ENCODE measurements at places on chromosomes 4 and X.

- no peaks in the 10 kb centered on the region for H3K4me1 ChIP-seq
- no peaks in the 10 kb centered on the region for H3K36me3 ChIP-seq
These were observed 134.5 kb downstream of the ARHGAP6 start for GRCh38 chrX:11531226-11531625.

- no peak overlapping the region for H3K4me3 ChIP-seq
- H3K4me1 ChIP-seq, result no peaks in the 10 kb centered on the region
- no peak overlapping the region for H3K27ac ChIP-seq
- DNase-seq, result no peak
- no peaks in the 10 kb centered on the region for H3K36me3 ChIP-seq
- H3K27me3 ChIP-seq, result no peaks in the 10 kb centered on the region
These were observed 419.1 kb downstream of the TMA16 start for GRCh38 chr4:163913571-163913970.

DNA sequence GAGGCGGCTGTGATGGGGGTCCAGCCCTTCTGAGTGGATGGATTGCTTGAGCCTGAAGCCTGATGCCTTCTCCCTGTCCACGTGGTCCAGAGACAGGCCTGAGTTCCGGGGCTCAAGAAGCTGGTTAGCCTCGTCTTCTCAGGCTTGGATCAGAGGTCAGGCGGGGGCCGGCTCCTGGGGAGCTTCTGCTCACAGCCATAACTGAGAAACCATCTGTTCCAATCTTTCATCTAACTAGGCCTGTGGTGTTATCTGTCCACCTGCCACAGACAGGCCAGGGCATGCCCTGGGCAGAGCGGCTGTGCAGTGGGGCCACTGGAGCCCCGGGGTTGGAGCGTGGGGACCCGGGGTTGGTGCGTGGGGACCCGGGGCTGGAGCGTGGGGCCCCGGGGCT lies 63.1 kb downstream of the SORCS2 start:
- no peak for DNase-seq
- H3K27ac ChIP-seq, result no peak overlapping the region
- no peaks in the 10 kb centered on the region for H3K4me1 ChIP-seq
- no peaks in the 10 kb centered on the region for H3K27me3 ChIP-seq
- no peaks in the 10 kb centered on the region for H3K36me3 ChIP-seq
- no peak overlapping the region for H3K4me3 ChIP-seq

DNA sequence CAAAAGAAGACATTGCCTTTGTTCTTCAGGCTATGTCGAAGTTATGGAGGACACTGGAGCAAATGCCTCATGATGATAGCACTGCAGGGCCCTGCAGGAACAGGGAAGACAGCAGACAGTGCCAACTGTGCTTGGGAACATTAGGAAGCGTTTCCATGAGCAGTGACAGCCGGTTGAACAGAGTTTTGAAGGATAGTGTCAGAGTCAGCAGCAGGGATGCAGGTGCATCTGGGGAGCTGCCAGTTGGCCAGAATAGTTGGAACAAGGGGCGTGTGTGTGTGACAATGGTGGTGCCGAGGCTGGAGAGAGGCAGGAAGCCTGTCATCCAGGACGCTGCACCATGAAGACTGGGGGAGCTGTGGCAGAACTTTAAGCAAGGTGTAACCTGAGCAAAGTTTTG lies 88.6 kb downstream of the SHROOM3 start:
- no peaks in the 10 kb centered on the region for H3K4me1 ChIP-seq
- no peak overlapping the region for H3K27ac ChIP-seq
- DNase-seq, result no peak
- H3K27me3 ChIP-seq, result no peaks in the 10 kb centered on the region
- no peaks in the 10 kb centered on the region for H3K36me3 ChIP-seq

DNA sequence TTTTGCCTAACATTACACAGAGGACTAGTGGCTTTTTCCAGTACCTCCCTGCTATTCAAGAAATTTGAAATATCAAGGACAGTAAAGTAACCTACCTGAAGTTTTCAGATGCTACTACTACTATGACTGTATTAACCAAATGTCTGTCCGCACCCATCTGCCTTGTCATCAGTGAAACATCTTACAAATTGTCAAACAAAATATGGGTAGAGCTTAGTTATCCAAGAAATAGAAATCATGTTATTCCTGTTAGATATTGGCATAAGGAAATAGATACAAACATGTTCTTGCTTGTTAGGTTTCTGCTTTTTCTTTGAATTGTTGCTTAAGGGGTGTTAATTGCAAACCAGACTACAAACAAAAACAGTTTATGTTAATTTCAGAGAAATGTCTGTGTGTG lies 63.9 kb downstream of the PLS3 start:
- no peak overlapping the region for H3K4me3 ChIP-seq
- H3K27ac ChIP-seq, result no peak overlapping the region
- DNase-seq, result no peak
- H3K4me1 ChIP-seq, result no peaks in the 10 kb centered on the region
- no peaks in the 10 kb centered on the region for H3K36me3 ChIP-seq
- H3K27me3 ChIP-seq, result no peaks in the 10 kb centered on the region

- no peak overlapping the region for H3K4me3 ChIP-seq
- H3K4me1 ChIP-seq, result no peaks in the 10 kb centered on the region
- no peak overlapping the region for H3K27ac ChIP-seq
- H3K36me3 ChIP-seq, result no peaks in the 10 kb centered on the region
- DNase-seq, result no peak
These were observed 1454.2 kb downstream of the ARAP2 start for GRCh38 chr4:34790131-34790530.

- no peaks in the 10 kb centered on the region for H3K36me3 ChIP-seq
- H3K4me1 ChIP-seq, result no peaks in the 10 kb centered on the region
- no peaks in the 10 kb centered on the region for H3K27me3 ChIP-seq
- no peak overlapping the region for H3K27ac ChIP-seq
- no peak for DNase-seq
These were observed 18.5 kb downstream of the HERC3 start for GRCh38 chr4:88610771-88611170.

DNA sequence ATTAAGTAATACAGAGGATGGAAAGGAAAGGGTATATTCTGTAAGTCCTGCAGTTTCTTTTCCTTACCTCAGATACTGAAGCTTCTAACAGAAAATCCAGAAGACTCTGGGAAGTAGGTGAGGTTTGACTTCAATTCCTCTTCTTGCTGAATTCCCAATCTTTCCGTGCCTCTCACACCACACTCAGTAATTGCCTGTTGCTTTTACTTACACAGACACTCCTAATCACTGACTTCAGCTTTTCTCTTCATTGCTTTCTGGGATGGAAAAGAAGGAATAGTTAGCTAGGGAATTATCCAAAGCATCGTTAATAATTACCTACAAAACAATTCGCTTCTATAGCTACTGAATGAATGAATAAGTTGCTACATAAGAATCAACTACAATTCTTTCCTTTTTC lies 163.6 kb downstream of the FBXO8 start:
- no peaks in the 10 kb centered on the region for H3K27me3 ChIP-seq
- no peaks in the 10 kb centered on the region for H3K4me1 ChIP-seq
- no peak overlapping the region for H3K4me3 ChIP-seq
- no peak overlapping the region for H3K27ac ChIP-seq

DNA sequence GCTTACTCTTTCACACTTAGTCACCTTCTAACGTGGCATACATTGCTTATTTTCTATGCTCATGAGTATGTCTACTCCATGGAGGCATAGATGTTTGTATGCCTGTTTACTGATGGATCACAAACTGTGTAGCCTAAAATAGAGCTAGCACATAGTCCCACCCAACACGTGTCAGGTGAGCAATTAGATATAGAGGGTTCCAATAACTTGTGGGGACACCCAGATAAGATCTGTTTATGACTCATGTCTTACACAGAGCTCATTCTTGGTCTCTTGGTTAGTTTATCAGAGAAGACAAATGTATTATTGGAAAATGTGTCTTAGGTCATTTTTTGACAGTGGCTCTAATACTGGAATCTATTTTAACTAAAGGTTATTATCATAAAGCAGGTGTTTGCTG lies 6.8 kb downstream of the ZFP42 start:
- H3K4me1 ChIP-seq, result peaks cover 7% of the 10 kb centered on the region
- H3K27ac ChIP-seq, result no peak overlapping the region
- no peaks in the 10 kb centered on the region for H3K27me3 ChIP-seq
- DNase-seq, result no peak

DNA sequence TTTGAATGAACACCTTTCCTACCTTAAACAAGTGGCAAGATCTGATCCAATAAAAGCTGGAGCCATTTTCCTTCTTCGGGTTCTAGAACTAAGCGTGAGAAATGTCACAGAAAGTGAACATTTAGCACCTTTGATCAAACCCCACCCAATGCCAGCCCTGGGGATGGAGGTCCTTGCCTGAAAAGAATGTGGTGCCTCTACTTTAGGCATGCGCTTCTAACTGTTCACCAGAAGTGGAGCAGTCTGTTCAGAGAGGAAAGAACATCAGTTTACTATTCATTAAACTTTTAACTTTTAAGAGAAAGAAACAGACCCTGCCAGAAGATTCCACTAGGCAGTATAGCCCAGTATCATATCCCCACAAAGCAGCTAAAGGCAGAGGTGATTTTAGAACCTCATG lies 75.9 kb downstream of the INTS12 start:
- H3K4me3 ChIP-seq, result no peak overlapping the region
- no peaks in the 10 kb centered on the region for H3K27me3 ChIP-seq
- H3K36me3 ChIP-seq, result no peaks in the 10 kb centered on the region
- no peaks in the 10 kb centered on the region for H3K4me1 ChIP-seq

- H3K4me3 ChIP-seq, result no peak overlapping the region
- H3K4me1 ChIP-seq, result no peaks in the 10 kb centered on the region
- no peaks in the 10 kb centered on the region for H3K36me3 ChIP-seq
- no peak for DNase-seq
- no peak overlapping the region for H3K27ac ChIP-seq
These were observed 565.7 kb upstream of the SMIM31 start for GRCh38 chr4:164188236-164188635.

DNA sequence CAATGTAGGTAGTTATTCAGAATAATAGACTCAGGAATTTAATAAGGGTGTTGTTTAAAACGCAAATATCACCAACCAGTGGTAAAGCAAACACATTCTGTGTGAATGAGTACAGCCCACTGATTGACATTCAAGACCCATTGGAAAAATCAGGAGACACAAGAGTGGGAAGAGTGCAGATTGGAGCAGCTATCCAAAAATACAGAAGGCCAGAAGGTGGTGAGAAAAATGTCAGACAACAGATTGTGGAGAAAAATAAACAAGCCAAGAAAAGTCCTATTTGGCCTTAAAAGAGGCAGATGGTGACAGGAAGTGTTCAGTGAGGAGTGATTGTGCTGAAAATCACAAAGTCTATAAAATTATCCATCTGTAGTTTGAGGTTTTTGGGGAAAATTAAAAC lies 39.3 kb downstream of the CPE start:
- H3K4me3 ChIP-seq, result no peak overlapping the region
- H3K4me1 ChIP-seq, result no peaks in the 10 kb centered on the region
- no peaks in the 10 kb centered on the region for H3K36me3 ChIP-seq
- no peak for DNase-seq
- no peaks in the 10 kb centered on the region for H3K27me3 ChIP-seq

- H3K36me3 ChIP-seq, result no peaks in the 10 kb centered on the region
- no peaks in the 10 kb centered on the region for H3K27me3 ChIP-seq
- no peak overlapping the region for H3K27ac ChIP-seq
- H3K4me1 ChIP-seq, result 0 out of 2 replicates have a peak, but pooled peaks cover 1% of the 10 kb centered on the region
- no peak overlapping the region for H3K4me3 ChIP-seq
These were observed 15.1 kb downstream of the SLC2A9 start for GRCh38 chr4:10006231-10006600.

- H3K27ac ChIP-seq, result no peak overlapping the region
- no peak overlapping the region for H3K4me3 ChIP-seq
- peaks cover 2% of the 10 kb centered on the region for H3K4me1 ChIP-seq
- no peaks in the 10 kb centered on the region for H3K27me3 ChIP-seq
These were observed 1.8 kb downstream of the PNCK start for GRCh38 chrX:153671589-153672530.

DNA sequence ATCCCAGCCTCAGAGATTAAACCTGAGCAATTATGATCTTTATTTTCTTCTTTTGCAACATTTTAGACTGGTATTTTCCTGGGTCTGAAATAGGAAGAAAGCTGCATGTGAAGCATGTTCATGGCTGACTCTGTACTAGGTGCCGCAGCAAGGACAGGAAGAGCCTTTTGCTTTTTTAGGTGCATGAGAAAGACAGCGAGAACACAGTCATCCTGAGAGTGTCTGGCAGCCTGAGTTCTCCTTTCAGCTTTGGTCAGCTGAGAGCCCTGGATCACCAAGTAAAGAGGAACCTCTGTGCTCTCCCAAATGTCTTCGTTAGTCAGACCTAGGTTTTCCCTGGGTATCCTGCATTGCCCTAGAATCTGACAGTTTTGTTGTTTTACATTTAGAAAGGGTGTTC lies 29.8 kb downstream of the FAM149A start:
- H3K4me3 ChIP-seq, result no peak overlapping the region
- no peak for DNase-seq
- H3K27ac ChIP-seq, result no peak overlapping the region
- H3K27me3 ChIP-seq, result no peaks in the 10 kb centered on the region
- peaks cover 5% of the 10 kb centered on the region for H3K4me1 ChIP-seq
- no peaks in the 10 kb centered on the region for H3K36me3 ChIP-seq

DNA sequence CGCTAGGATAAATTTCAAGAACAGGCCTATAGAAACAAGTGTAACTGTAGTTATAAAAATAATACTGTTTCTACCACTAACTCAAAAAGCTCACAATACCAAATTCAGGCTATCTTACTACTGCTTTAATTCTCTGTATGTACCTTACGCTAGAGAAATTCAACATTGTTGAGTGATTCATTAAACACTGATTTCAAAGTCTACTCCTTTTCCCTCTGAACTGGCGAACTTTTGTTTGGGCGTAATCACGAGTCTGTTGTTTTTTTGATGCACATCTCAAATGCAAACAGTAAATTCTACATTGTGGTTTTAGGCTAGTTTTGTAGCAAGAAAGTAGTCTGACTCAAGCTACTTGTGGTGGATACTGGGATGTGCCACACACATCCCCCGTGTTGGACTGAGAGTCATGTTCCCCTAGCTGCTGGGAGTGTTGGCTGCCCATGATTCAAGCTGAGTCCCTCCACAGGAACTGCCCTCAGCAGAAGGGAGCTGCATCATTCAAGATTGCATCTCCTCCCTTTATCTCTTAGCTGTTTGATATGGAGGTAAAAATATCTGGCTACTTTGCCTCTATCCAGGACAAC lies 406.1 kb downstream of the RAPGEF2 start:
- H3K4me3 ChIP-seq, result no peak overlapping the region
- no peak overlapping the region for H3K27ac ChIP-seq
- DNase-seq, result no peak
- H3K4me1 ChIP-seq, result no peaks in the 10 kb centered on the region
- H3K27me3 ChIP-seq, result no peaks in the 10 kb centered on the region
- no peaks in the 10 kb centered on the region for H3K36me3 ChIP-seq

DNA sequence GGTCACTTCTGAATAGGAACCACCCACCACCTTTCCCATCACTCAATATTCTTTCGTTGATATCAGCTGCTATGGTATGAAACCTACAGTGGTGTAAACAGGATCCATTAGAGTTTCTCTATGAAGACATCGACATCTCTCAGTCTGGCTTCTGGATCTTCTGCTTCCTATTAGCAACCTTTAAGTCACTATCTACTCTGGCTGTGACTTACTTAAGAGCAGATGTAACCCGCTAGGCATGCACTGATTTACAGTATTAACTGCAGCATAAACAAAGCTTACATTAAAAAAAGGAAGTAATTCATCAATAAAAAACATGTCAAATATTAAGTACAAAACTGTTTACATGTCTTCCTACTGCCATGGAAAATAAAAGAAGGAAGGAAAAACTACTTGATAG lies 96.4 kb downstream of the ANAPC10 start:
- H3K27ac ChIP-seq, result no peak overlapping the region
- H3K27me3 ChIP-seq, result no peaks in the 10 kb centered on the region
- no peaks in the 10 kb centered on the region for H3K4me1 ChIP-seq
- DNase-seq, result no peak
- no peaks in the 10 kb centered on the region for H3K36me3 ChIP-seq
